Stimulated activated CD8-positive, alpha-beta memory T cell treated with anti-CD3 and anti-CD28 coated beads, Interleukin-4, amount 100 ng/mL, for 4 hours (primary cell): ENCODE measurements at places on chromosomes 5 and 9.

GRCh38 chr9:129352146-129352865, 174.2 kb upstream of the IER5L start:
- no peak for DNase-seq

DNA sequence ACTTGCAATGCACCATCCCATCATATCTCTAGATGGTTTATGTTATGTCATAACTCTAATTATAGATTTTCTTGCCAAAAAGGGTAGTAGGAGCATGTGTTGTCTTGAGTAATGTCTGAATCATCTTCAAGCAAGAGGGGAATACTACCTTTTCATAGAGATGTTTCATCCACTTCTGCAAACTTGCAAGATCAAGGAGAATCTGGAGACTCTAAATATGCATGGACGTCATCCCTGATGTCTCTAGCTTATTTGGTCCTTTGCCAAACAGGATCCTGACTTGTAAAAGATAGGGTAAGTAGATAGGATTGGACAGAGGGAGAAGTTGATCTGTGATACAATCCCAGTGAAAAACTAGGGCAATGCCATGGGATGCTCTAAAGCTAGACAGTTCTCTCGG, 246.5 kb downstream of the DMRTA1 start:
- no peak for DNase-seq

DNA sequence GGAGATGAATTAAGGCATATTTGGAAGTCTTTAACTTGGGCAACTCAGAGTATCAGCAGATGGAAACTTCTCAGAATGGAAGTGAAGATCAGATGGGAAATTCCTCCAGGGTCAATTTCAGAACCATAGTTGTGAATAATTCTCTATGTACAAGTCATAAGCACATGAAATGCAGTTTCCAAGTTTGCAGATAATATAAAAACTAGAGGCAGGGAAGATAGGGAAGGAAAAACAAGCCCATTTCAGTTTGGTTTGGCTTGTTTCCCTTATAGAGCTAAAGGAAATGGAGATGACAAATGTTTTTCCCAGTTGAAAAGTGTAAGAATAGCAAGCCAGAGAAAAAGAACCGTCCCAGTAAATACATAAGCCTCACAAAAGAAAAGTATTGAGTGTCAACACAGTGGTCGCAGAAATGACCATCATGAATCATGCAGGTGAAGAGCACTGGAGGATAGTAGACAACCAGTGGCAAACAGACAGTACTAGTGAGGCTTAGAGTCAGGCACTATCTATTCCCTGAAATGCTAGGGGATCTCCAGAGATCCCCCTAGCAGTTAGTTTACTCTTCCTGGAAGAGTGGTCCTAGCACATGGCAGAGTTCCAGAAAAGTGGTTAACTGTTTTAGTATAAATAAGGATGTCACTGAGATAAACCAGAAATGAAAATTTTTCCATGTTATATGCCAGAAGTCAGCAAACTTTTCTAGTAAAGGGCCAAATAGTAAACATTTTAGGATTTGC, 245.9 kb downstream of the SAXO1 start:
- DNase-seq, result no peak

DNA sequence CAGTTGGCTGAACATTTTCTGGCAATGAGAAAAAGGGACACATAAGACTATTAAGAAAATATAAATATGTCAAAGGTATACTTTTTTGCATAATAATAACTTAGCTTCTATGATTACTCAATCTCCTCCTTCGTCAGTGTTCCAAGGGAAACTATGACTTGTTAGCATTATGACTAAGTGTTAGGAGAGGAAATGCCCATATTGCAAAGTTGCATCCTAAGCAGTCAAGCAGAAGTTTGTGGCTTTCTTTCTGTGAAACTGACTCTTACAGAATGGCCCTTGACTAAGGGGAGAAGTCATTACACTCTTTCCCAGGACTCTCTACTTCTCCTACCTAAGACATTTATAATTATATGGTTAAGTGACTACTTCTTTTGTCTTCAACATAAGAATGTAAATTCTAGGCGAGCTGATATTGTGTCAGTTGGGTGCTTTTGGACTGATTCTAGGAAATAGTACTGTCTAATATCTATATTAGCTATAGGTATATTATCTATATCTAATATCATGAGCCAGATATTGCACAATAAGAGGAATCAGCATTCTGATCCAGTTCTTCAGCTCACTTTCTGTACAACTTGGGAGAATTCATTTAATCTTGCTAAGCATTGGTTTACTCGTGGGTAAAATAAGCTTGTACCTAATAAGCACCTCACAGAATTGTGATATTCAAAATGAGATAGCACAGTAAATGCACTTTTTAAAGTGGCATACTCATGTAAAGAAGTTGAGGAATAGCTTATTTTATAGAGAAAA, 16.4 kb upstream of the SPINK6 start:
- DNase-seq, result no peak

GRCh38 chr9:36152741-36153438, 16.3 kb upstream of the CCIN start:
- DNase-seq, result no peak

DNA sequence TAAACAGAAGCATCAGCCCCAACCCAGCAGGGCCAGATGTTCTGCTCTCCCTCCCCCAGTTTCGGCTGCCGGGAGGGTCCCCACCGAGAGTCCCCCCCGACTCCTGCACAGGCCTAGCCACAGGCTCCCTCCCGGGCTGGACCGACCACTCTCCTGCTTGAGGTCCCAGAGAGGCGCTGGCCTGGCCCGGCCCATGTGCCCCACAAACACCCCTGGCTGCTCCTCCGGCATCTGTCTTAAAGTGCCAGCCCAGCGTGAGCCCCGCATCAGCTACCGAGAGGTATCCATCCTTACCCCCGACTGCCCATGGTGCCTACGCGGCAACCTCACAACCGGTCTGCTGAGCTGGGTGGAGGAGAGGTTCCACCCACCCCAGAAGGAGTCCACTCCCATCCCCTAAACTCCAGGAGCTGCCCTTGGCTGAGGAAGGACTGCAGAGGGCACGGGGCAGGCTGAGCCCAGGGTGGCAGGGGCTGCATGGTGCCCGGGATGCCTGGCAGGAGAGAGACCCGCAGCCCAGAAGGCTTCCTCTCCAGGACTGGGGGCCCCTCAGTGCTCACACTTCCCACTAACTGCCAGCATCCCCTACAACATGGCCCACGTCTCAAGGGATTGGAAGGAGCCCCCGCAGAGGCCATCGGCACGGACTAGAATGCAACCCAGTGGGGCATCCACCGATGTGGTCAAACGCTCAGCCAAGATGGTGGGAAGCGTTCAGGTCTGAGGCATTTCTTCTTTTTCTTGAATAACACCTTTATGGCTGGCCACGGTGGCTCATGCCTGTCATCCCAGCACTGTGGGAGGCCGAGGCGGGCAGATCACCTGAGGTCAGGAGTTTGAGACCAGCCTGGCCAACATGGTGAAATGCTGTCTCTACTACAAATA, 15.6 kb upstream of the EGFL7 start:
- DNase-seq, result no peak

GRCh38 chr9:96139592-96140295, 162.2 kb downstream of the HSD17B3 start:
- DNase-seq, result no peak

DNA sequence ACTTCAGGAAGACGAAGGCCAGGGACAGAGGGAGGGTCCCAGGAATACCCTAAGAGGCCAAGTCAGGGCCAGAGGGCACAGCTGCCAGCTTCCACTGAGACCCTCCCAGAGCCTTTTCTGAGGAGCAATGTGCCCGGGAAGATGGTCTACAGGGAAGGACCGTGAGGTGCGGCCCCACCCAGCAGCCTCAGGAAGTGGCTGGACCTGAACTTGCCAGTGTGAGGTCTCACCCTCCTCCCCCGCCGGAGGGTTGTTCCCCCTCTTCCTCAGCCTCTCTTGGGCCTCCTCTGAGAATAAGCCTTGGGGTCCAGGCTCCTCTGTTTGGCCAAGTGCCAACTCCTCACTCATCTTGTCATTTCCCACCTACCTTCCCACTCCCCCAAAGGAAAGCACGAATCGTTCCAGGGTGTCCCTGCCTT, 13.4 kb upstream of the SLC25A51 start:
- no peak for DNase-seq

GRCh38 chr5:171601266-171601881, 181.9 kb downstream of the FGF18 start:
- no peak for DNase-seq

DNA sequence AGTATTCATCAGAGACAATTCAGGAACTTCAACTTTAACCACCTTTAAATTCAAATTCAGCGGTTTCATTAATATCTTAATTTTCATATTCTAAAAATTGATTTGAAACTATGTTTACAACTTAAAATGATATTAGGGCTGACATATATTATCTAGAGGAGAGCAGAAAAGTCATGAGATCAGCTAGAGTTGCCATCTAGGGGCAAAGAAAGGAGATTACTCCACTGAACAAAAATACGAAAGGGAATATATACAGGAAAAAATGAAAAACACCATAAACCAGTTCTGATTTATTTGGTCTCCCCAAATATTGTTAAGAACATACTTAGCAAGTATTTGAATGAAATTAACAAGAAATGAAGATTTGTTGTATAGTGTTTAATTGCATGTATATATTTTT, 946.3 kb downstream of the DTWD2 start:
- DNase-seq, result no peak

DNA sequence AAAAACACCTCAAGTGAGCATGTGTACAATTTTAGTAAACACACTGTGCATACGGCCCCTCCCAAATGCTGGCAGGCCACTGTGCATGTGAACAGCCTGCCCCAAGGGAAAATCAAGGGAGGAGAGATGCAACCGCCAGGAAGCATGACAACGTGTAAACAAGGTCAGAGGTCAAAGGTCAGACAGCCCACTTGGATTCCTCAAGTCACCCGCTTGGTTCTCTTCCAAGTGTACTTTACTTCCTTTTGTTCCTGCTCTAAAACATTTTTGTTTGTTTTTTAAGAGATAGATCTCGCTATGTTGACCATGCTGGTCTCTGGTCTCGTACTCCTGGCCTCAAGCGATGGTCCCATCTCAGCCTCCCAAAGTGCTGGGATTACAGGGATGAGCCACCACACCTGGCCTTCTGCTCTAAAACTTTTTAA, 126.7 kb upstream of the SHB start:
- DNase-seq, result no peak

- no peak for DNase-seq
These were observed 24.7 kb downstream of the F2RL2 start for GRCh38 chr5:76598531-76598930.

- DNase-seq, result no peak
These were observed 21.9 kb upstream of the FSD1L start for GRCh38 chr9:105425816-105426433.

DNA sequence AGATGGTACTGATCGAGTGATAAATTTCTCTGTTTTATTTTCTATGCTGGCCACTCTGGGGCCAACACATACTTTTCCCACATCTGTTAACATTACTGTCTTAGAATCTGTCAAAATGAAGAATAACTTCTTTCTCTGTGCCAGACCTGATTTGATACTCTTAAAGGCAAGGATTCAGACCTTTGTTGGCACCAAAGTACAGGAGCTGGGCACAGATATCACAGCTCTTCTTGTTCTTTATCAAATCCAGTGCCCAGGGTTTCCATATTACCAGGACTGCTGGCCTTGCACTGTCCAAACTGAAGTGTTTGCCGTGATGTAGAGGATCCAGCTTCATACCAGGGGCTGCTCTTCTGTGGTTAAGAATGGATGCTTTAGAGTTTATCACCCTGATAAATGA, 20.9 kb downstream of the ZNF474 start:
- DNase-seq, result no peak

DNA sequence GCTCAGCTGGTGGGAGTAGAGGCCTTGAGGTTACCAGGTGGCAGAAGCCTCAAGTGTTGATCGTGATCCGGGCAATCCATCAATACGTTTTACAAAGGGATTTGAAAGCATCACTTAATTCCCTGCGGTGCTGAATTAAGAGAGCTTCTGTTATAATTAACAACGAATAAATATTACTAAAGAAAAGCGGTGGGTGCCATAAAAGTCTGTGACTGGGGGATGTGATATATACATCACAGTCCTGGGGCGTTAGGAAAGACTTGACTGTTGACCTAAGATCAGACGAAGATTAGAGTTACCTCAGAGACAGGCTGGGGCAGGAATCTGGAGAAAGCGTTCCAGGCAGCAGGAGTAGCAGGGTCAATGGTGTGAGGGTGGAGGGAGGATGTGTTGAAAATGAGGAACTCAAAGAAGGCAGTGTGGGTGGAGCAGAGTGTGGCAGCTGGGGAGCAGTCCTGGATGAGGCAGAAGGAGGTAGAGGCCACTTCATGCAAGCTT, 6.7 kb upstream of the C5orf63 start:
- DNase-seq, result no peak

DNA sequence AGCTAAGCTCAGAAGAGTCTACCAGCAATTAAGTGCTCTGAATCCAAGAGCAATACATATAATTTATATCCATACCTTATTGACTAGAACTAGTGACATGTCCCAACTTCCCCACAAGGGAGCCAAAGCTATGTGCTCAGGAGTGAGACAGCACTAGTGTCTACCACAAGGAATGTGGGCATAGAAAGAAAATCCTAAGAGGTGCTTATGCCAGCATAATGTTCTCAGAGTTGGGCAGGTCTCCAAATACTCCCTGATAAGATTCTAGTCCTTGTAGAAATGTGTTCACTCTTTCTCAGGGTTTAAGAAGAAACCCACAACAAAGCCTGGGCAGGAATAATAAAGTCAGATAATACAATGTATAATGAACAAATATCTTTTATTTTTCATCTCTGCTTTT, 275.1 kb downstream of the BRINP1 start:
- no peak for DNase-seq

GRCh38 chr5:74020503-74020902, 394.5 kb downstream of the ARHGEF28 start:
- DNase-seq, result no peak

GRCh38 chr9:112384690-112385089, 4.8 kb downstream of the HSDL2 start:
- DNase-seq, result no peak

DNA sequence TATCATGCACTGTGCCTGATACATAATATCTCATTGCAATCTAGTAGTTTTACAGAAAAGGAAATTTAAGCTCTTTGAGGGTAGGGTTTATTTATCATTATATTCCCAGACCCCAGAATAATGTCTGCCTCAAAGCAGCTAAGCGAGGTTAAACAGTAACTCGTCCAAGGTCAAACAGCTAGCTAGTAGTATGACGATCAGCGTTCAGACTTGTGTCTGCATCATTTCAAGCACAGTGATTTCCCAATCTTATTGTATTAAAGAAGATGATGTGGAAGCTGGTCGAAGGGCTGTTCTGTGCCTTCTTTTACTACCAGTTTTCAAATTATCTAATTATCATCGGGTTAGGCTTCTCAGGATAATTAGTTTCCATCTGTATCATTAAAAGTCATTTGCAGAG, 55.1 kb upstream of the NFIB start:
- DNase-seq, result no peak

- no peak for DNase-seq
These were observed 3.6 kb downstream of the NKX2-5 start for GRCh38 chr5:173231381-173231766.

DNA sequence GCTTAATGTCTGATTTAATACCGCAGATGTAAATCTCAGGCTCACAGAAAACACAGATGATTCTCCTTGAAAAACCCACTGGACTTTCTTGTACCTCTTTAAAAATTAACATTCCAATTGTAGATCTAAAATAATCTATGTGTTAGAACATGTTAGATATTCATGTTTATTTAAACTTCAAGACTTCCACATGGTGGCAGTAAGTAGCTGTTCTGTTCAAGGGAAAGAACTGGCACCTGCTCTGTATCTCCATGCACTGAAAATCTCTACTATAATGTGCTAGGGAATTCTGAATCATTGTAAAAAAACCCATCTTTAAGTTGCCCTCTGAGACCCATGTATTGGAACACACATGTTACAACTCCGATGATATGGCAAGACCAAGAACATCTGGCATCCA, 366.9 kb downstream of the DMRTA1 start:
- no peak for DNase-seq

GRCh38 chr9:87359264-87359663, 138.4 kb upstream of the DAPK1 start:
- DNase-seq, result no peak

- DNase-seq, result no peak
These were observed 113.6 kb downstream of the DPYSL3 start for GRCh38 chr5:147396070-147396823.
